ENCODE measurements at places on chromosomes 12 and 14.

GRCh38 chr14:99537399-99537798, 56.2 kb downstream of the CCNK start:
- DNase-seq = no peak

DNA sequence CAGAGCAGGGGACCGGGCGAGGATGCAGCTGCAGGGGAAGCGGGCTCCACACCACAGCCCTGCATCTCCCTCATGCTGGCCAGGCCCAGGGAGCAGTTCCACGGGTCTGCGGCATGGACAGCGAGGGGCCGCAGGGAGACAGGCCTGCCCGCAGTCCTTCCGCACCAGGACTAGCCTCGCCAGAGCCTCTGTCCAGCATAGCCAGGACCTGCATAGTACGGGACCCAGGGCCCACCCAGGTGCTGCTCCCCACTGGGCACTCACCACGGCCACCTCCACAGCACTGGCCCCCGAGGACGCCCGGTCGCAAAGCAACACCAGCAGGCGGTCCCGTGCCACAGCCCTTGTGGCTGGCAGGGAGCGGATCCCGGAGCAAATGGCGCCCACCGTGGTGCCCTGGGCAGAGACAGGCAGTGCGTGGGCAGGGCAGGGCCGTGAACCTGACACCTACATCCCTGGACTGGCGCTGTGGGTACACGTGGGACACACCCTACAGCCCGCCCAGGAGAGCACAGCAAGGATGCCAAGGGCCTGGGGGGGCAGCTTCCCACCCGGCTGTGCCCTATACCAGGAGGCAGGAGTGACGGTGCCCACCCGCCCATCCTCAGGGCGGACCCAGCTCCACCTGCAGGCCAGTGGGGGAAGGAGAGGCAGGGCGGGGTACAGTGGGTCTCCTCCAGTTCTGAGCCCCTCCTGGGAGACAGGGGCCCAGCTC, 23.8 kb downstream of the JAG2 start:
- no peak for DNase-seq

GRCh38 chr12:103310546-103311270, 185.1 kb downstream of the C12orf42 start:
- no peak for DNase-seq

DNA sequence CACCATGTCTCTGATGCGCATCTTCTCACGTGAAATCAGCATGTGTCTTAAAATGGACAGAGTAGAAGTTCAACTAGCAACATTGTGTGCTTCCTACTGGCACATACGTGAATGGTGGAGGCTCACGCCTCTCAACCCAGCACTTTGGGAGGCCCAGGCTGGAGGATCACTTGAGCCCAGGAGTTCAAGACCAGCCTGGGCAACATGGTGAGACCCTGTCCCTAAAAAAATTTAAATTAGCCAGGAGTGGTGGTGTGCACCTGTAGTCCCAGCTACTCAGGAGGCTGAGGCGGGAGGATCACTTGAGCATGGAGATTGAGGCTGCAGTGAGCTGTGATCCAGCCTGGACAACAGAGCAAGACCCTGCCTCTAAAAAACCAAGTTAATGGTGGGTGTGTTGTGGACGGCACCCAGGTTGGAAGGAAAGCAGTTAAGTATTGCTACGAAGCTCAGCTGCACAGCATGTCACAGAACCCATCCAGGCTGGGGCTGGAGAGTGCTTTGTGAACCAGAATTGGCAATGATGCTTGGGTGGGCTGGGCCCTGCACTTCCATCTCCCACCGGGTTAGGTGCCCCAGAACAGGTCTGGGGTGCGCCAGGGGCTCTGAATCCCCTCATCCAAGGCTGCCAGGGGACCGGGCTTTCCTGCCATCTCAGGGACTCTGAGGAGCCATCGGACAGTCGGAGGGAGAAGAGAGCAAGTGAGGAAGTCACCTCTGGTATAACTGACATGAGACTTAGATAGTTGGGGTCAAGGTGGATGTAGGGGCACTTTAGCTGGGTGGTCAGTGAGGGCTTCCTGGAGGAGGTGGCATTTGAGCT, 33.0 kb upstream of the ULK1 start:
- DNase-seq = no peak

- no peak for DNase-seq
Measured at GRCh38 chr12:4779749-4780148, 59.5 kb downstream of the GALNT8 start.

DNA sequence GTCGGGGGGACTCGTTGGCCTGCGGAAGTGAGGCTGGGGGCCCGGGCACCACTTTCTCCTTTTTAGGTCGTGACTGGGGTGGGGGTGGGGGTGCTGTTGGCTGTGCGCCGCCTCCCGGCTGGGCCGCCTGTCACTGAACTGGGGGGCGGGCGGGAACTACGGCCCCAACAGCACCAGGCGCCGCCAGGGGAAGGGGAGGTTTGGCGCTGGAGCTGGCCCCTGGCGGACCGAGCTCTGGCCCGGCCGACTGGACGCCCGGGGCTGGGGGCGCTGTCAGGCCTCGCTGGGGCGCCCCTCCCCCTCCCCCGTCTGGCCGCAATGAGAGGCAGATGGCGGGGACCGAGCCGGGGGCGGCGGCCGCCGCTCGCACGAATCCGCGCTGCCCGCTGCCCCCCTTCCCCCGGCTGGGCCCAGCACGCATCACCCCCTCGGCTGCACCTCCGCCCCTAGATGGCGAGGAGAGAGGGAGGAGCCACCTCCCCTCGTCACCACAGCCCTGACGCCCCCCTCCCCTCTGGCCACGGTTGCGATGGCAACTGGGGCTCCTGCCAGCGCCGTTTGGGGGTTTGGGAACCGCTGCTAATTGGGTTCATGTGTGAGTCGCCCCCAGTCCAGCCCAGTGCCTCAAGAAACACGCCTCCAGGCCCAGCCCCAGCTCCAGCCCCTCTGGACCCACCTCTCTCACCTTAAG, 723 bp downstream of the NFATC4 start:
- DNase-seq = peak; percentile 9

DNA sequence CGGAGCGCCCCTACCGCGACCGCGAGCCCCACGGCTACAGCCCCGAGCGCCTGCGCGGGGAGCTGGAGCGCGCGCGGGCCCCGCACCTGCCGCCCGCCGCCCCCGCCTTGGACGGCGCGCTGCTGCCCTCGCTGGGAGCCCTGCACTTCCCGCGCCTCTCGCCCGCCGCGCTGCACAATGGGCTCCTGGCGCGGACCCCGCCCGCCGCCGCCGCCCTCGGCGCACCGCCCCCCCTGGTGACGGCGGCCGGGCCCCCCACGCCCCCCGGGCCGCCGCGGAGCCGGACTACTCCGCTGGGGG, 27.0 kb downstream of the LRCOL1 start:
- no peak for DNase-seq

DNA sequence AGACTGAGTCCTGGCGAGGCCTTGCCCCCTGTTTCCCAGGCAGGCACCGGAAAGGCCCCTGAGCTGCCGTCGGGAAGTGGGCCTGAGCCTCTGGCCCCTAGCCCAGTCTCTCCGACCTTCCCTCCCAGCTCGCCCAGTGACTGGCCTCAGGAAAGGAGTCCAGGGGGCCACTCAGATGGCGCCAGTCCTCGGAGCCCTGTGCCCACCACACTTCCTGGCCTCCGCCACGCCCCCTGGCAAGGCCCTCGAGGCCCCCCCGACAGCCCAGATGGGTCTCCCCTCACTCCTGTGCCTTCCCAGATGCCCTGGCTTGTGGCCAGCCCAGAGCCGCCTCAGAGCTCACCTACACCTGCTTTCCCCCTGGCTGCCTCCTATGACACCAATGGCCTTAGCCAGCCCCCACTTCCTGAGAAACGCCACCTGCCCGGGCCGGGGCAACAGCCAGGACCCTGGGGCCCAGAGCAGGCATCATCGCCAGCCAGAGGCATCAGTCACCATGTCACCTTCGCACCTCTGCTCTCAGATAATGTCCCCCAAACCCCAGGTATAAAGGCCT, 10.9 kb downstream of the TNS2 start:
- no peak for DNase-seq

- DNase-seq = no peak
Measured at GRCh38 chr12:87836190-87836589, 193.0 kb downstream of the C12orf50 start.

DNA sequence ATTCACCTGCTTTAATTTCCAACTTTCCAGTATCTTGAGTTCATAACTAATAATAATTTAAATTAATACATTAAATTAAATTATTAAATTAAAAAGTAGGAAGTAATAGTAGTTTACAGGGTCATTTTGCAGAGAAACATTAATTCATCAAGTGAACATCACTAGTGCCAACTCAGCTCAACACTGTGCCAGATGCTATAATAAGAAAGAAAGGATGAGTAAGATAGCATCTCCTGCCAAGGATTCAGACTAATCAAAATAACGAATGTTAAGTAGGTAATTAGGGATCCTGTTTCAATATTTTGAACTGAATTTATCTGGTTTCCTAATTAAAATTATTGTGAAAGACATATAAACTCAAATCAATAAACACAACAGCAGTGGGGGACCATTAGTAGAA, 596.7 kb downstream of the SLC6A15 start:
- no peak for DNase-seq

DNA sequence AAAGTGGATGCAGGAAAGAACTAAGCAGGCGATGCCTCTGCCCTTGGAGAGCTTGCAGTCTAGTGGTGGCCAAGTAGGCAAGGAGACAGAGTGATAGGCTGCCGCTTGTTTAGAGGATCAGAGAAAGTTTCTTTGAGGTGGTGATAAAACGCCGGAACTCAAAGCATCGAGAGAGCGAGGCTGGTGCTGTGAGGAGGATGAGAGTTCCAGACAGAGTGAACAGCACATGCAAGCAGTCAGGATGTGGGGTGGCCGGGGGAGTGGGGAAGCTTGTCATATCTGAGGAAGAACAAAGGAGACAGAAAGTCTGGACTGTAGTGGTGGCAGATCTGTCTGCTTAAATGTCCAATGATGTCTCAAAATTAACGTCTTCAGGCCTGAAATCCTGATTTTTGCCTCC, 319.7 kb downstream of the SNAPC1 start:
- no peak for DNase-seq

- DNase-seq = no peak
Measured at GRCh38 chr14:84375235-84375634, 1154.7 kb upstream of the FLRT2 start.

DNA sequence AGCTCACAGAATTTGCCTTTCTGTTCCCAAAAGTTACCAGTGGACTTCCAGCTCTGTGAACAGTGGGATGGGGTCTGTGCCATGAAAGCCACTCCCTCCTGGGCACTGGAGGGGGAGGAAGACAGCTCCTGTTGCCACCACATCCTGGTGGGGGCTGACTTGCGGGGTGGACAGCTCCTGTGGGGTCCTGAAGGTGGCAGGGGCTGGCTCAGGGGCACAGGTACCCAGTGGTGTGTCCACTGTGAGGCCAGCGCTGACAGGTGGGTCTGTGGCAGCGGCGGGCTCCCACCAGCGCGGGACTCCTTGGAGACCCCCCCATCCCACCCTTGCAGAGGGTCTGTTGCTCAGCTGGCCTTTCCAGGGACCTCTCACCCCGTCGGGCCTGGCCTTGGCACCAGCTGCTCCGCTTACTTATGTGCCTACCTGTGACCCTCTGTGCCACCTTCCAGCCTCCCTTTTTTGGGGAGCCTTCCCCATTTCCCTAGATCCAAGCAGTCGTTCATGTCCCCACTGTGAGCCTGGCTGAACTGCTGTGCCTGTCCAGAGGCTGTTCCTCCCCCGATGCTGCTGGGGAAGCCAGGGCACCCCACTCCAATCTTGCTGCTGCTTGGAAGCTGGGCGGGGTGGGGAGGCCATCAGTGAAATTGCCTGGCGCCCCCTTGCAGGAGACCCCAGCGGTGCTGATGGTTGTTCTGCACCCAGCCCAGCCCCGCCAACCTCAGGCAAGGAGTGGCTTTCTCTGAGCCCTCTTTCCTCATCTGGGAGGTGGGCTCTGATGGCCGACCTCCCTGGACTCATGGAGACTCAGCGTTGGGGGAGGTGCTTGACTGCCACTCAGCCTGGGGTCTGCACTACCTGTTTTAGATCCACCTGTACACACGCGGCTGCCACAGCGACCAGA, 2.2 kb downstream of the TEDC1 start:
- no peak for DNase-seq

DNA sequence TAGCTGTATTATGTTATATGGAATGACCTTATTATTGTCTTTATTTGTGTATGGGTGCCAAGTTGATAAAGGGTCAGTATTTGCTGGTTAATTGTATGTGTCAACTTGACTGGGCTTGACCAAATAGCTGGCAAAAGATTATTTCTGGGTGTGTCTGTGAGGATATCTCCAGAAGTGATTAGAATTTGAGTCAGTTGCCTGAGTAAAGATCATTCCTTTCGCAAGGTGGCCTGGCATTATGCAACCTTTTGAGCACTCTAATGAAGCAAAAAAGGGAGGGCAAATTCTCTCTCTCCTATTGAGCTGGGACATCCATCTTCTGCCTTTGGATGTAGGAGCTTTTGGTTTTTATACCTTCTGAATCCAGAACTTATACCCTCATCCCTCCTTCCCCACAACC, 82.2 kb downstream of the ATXN7L3B start:
- DNase-seq = no peak

DNA sequence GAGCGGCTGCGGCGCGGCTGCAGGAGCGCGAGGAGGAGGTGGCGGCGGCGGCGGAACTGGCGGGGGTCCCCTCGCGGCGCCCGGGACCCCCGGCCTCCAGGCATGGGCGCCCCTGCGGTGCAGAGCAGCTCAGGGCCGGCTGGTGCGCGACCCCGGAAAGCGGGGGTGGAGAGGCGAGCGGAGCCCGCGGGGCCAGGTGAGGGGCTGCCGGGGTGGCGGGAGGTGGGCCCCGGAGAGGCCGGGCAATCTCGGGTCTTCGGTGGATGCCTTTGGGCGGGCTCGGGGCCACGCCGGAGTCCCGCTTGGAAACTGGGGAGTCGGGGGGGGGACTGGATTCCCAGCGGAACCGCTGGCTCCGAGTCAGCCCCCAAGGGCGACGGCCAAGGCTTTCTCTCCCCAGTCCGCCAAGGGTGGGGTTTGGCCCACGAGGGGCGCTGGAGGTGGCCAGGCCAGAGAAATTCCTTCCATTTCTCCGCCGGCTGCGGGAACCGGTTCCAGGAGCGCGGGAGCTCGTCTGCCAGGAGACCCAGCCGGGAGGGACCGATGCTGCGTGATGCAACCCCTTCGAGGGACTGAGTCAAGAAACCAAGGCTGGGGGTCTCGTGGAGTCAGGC, 13.9 kb upstream of the NR4A1 start:
- DNase-seq = no peak

- DNase-seq = no peak
Measured at GRCh38 chr12:54049108-54049507, 4.5 kb upstream of the HOXC4 start.

- DNase-seq = no peak
Measured at GRCh38 chr12:46675736-46676135, 150.1 kb downstream of the SLC38A4 start.

DNA sequence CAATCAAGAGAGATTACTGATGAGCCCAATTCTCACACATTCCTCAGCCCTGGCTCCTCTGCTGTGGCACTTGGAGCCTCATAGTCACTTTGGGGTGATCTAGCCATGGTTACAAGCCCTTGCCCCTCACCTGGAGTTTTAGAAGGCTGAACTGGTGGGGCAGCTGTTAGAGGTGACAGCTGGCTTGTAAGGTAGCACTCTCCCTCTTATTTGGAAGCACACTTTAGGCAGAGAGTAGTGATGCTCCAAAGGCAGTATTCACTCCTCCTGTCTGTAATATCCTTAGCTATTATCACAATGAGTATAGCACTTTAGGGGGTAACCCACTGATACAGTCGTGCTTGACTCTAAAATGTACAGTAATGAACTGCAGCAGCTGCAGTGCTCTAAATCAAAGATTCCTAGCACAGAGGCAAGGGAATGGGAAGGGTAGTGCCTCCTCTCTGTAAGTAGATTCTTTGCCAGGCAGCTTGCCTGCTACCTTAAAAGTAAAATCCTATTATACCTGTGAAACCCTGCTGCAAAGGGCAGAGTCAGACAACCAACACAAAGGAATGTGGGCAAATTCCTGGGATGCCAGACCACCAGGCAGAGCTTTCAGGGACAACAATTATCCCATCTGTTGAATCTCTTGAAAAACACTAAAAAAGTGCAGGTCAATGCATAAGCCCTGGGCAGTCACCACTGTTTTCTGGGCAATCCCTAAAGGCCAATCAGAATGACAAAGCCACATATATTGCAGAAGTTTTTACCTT, 336.3 kb downstream of the NOVA1 start:
- DNase-seq = no peak

Measured in activated CD4-positive, alpha-beta T cell treated with anti-CD3 and anti-CD28 coated beads, Interleukin-2, amount 50 U/mL, for 48 hours (primary cell).